ENCODE measurements at places on chromosomes 12 and 14. TPM values are rescaled to one million over a fixed set of nuclear protein-coding genes. Genes with fewer than 3 reads are reported as not detected.
A peak's percentile ranks its signal among the peaks of the same experiment; 100 is the strongest.

DNA sequence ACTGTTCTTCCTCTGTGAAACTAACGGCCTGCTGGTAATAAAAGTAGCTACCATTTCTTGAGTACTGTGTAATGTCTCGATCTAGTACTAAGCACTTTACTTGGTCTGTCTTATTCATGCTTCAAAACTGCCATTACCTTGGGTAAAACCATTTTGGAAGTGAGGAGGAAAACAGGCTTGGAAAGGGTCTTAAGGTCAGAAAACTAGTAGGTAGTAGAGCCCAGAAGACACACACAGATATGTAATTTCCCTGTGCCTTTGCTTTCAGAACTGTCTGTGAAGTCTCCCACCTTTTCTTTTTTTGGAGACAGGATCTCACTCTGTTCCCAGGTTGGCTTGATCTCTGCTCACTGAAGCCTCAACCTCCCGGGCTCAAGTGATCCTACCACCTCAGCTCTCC is 3.4 kb upstream of the DDX55 start:
- no peak for DNase-seq

DNA sequence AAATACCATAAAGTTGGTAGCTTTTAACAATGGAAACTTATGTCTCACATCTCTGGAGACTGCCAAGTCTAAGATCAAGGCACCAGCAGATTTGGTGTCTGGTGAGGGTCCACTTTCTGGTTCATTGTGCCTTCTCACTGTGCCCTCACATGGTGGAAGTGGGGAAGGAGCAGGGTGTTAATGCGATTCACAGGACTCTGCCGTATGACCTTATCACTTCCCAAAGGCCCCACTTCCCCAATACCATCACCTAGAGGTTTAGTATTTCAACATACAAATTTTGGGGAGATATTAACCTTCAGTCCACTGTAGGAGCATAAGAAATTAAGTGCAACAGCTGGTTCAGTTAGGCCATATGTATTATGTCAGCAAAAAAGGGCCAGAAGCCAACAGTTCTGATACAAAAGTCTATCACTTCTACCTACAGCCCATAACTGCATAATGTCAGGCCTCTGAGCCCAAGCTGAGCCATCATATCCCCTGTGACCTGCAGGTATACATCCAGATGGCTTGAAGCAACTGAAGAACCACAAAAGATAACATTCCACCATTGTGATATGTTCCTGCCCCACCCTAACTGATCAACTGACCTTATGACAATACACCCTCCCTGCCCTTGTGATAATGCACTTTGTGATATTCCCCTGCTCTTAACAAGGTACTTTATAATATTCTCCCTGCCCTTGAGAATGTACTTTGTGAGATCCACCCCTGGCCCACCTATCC is 24.7 kb downstream of the DDHD1 start:
- no peak for DNase-seq

DNA sequence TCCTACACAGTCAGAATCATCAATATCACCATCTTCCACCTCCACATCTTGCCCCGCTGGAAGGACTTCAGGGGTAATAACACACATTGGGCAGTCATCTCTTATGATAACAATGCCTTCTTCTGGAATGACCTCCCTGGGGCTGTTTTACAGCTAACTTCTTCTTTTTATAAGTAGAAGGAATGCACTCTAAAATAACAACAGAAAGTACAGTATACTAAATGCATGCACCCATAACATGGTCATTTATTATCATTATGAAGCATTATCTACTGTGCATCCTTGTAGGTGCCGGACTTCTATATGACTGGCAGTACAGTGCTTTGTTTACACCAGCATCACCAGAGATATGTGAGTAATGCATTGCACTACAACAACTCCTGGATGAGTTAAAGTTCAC is 19.0 kb upstream of the NUAK1 start:
- no peak for DNase-seq

The MED6 gene
- total RNA-seq = 57.1 TPM

DNA sequence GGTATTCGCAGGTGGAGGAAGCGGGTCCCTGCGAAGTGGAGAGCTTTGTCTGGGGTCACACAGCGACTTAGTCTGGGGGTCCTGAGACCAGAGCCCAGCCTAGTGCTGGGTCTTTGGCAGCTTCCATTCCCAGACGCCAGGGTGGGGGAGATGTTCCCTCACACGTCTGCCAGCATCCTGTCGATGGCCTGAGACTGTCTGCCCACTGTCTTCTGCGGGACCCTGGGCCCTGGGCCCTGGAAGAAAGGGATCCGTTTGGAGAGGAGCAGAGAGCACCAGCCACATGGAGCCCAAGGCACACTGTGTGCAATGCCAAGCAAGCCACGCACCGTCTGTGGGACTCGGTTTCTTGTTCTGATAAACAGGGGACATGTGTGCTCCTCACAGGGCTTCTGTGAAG is 197.2 kb downstream of the KIF26A start:
- DNase-seq = no peak

GRCh38 chr12:13099066-13099843 is 4.2 kb downstream of the GSG1 start:
- DNase-seq = peak; percentile 47

DNA sequence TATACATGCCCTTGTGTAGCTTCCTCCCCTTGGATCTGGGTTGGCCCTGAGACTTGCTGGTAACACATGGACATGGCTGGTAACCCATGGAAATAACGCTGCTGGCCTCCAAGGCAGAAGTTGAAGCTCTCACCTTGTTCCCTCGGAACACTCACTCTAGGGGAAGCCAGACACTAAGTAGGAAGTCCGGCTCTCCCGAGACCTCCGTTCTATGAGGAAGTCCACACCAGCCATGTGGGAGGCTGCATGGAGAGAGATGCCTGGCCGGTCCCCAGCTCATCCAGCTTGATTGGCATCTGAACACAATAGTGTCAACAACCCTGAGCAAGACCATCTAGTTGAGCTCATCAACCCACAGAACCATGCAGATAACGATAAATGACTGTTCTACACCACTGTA is 39.7 kb upstream of the VRK1 start:
- no peak for DNase-seq

The CCDC38 gene
- 20.9 TPM for total RNA-seq

The MDGA2 gene
- total RNA-seq = 1.7 TPM

DNA sequence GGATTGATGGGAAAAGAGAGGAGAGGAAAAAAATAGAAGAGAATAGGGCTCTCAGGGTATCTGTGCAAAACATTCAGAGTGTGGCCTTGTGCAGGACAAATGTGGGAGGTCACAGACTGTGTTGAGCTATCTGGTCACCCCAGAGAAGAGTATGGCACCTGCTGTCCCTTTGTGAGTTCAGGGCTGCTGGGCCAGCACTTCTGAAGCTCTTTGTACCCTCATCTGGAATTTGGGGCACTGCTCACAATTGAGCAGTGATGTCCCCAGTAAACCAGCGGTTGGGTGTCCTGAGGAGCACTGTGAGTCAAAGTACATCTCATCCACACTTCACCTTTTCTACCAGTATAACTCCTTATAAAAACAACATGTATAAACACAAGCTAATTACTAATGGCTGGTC is 2.6 kb upstream of the KRT81 start:
- DNase-seq = no peak

The XPOT gene
- 69.1 TPM for total RNA-seq

- no peak for DNase-seq
These were observed 297.5 kb downstream of the ZFP36L1 start for GRCh38 chr14:68495101-68496039.

DNA sequence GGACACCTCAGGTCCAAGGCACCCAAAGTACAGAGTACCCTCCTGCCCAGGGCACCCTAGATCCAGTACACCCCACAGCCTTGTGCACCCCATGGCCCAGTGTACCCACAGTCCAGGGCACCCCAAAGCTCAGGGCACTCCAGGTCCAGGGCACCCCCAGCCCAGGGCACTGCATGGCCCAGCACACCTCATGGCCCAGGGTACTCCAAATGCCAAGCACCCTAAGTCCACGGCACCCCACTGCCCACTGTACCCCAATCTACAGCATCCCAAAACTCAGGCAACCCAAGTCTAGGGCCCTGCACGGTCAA is 6.0 kb downstream of the JAG2 start:
- DNase-seq = no peak

The AKAP3 gene
- 5.1 TPM for total RNA-seq

The DHRS7 gene
- 75.8 TPM for total RNA-seq

DNA sequence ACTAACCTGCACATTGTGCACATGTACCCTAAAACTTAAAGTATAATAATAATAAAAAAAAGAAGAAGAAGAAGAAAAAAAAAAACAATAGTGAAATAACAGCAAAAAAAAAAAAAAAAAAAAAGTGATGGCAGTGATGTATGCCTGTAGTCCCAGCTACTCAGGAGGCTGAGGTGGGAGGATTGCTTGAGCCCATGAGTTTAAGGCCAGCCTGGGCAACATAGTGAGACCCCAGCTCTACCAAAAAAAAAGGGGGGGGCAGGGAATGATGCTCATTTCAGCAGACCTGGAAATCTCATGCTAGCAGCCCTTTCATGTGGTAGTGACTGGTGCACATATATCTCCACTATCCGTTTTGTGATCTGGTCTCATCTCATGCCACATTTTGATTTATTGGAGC is 20.8 kb downstream of the TRAFD1 start:
- no peak for DNase-seq

- no peak for DNase-seq
These were observed 65.8 kb downstream of the KCNK10 start for GRCh38 chr14:88256997-88257950.

DNA sequence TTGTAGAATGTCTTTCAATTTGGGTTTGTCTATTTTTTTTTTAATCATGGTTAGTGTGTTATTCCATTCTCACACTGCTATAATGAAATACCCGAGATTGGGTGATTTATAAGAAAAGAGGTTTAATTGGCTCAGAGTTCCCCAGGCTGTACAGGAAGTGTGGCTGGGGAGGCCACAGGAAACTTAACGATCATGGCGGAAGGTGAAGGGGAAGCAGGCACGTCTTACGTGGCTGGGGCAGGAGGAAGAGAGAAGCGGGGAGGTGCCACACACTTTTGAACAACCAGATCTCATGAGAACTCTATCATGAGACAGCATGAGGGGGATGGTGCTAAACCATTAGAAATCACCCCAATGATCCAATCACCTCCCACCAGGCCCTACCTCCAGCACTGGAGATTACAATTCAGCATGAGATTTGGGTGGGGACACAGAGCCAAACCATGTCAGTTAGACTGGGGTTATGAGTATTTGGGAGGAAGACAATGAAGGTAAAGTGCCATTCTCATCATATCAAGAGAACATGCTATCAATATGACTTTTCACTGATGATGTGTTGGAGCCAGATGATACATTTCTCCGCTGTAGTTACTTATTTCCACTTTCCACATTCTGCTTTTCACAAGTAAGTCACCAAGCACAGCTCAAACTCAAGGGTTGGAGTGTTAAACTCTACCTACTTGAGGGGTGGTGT is 45.8 kb downstream of the AP5M1 start:
- DNase-seq = no peak

DNA sequence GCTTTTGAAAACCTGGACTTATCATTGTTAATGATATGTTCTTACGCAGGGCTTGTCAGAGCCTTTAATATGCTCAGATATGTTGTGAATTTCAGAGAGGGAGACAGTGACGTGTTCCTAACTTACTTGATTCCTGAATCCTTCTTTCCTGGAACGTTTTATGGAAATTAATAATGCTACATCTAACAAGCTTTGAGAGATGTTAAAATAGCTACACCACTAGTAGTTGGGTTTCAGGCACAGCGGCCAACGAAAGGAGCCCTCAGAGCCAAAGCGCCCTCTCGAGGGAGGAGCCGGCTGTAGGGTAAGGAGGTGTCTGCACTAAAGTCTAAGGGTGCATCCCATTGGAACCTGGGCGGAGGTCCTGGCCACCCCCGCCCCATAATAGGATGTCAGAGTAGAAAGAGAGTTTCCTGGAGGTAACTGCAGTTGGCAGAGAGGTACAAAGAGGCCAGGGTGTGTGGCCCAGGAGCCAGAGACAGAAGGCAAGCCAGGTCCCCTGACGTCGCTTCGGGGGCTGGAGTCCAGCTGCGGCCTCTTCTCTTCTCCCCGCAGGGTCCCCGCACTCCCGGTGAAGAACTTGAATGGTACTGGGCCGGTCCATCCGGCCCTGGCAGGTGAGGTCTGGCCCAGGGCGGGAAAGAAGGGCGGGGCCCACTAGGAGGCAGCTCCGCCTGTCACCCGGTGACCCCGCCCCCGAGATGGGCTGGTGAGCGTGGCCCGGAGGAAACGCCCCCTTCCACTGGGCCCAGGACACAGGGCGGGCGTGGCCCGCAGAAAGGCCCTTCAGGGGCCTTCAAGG is 36.3 kb downstream of the DTX1 start:
- DNase-seq = no peak

The SEL1L gene
- 67.4 TPM for total RNA-seq

The NAP1L1 gene
- total RNA-seq = 195 TPM

DNA sequence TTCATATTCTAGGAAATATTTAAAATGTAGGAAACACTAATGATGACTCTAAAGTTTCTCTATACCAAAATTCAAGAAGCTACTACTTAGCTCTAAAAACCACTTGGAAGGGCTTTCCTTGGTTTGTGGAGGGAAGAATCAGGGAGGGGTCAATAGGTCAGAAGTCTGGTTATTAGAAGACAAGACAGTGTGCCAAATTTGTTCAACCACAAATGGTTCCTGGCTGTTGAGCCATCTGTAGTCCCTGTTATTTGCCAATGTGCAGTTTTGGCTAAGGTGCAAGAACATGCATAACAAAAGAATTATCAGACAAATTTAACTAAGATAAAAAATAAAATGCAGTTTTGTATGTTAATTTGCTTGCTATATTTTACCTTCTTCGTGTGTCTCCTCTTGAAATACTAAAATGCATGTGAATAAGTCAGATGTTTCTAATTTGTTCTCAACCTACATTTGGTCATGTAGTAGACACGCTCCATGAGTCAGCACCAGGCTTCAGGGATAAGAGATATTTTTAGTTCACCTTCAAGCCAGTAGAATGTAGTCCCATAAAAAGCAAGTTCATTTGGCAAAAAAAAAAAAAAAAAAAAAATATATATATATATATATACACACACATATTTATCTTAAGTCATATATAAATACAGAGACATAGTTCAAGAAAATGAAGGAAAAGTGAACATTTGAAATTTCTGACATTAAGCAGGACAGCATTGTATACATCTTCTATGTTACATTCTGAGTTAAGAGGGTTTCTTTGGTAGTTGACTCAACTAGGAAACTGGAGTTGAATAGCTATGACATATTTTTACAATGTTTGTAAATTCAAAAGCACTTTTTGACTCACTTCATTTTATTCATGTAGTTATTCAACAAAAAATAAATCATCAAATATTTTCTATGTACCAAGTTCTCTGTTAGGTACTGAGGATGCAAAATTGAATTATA is 123.3 kb downstream of the KCNC2 start:
- peak; percentile 68 for DNase-seq

DNA sequence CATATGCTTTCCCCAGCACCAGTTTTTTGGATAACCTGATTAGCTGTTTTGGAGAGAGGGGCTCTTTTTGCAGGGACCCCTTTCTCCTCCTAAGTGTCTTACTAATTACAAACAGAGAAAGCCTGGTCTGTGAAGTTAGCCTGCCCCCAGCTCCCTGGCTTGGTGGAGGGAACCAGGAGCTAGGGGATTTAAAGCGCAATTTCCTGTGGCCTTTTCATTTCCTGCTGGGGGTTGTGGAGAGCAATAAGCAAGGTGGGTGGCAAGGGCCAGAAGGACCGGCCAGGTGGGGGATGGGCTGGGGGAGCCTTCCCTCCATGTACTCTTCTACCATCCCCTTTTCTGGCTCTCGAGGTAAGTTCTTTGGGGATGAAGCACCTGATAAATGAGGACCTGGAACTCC is 4.1 kb upstream of the CISTR start:
- no peak for DNase-seq

GRCh38 chr14:92288994-92289660 is 33.8 kb upstream of the SLC24A4 start:
- no peak for DNase-seq

- DNase-seq = peak; percentile 73
These were observed 22.2 kb upstream of the PLEKHG6 start for GRCh38 chr12:6288235-6288634.

GRCh38 chr12:32366714-32367113 is 32.6 kb upstream of the FGD4 start:
- DNase-seq = no peak

The KRT72 gene
- 1.2 TPM for total RNA-seq
